H9 (cell line): ENCODE measurements at places on chromosomes 3 and 15. TPM values are rescaled to one million over a fixed set of nuclear protein-coding genes. Genes with fewer than 3 reads are reported as not detected.

DNA sequence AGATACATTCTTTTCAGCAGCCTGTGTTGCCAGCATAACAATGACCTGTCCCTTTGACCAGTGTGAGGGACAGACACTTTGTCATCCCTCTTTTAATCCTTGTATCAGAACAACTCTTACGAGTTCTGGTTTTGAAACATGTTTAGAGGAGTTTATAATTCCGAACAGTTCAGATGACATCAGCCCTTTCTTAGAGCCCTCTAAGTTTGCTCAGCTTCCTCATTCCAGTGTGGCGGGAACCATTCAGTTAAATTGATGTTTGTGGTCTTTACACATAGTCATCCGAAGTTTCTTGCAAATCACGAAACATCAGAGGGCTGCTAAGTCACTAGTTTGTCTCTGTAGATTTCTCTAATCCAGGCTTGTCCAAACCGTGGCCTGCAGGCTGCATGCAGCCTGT is 102.5 kb downstream of the AKAP13 start:
- peaks cover 7% of the 10 kb centered on the region for H3K4me1 ChIP-seq
- no peak overlapping the region for H3K27ac ChIP-seq
- DNase-seq: no peak
- H3K36me3 ChIP-seq: peaks cover 6% of the 10 kb centered on the region; the same call in 1 of the 2 replicates
- no peak overlapping the region for H3K4me3 ChIP-seq

DNA sequence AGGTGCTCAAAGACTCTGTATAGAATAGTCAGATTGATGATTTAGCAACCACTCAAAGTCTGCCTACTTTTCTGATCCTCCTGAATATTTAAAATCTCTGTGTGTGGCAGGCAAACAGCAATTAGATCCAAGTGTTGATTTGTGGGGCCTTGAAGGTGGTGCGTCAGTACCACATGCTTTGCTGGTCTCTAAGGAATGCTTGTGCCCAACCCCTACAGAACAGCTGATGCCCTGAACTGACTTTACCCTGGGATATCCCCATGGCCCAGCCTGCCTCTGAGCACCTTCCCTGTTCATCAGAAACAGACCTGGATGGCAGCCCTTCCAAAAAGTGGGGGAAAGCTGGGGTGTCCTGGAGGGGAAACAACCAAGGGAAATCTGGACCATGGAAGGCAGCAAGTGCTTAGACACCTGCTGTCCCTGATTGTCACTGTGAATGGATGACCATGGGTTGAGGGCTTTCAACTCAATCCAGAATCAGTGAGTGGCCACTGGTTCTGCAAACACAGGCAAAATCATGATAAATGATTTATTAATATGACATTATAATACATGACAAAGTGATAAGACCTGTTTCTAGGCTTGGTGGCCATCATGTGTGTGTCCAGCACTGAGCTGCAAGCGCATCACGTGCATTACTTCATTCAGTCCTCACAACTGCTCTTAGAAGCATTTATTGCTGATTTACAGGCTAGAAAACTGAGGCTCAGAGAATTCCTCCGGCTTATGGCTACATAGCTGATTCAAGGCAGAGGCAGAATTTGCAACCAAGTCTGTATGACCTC is 76.1 kb upstream of the TPM1 start:
- peaks cover 7% of the 10 kb centered on the region for H3K4me1 ChIP-seq
- H3K36me3 ChIP-seq: no peaks in the 10 kb centered on the region
- no peak overlapping the region for H3K4me3 ChIP-seq
- DNase-seq: no peak
- H3K27me3 ChIP-seq: no peaks in the 10 kb centered on the region

GRCh38 chr3:112111785-112112402 is 21.2 kb downstream of the GCSAM start:
- no peak overlapping the region for H3K4me3 ChIP-seq
- no peaks in the 10 kb centered on the region for H3K4me1 ChIP-seq
- H3K27me3 ChIP-seq: no peaks in the 10 kb centered on the region
- peak; percentile 71 for DNase-seq
- peaks cover 14% of the 10 kb centered on the region for H3K36me3 ChIP-seq

DNA sequence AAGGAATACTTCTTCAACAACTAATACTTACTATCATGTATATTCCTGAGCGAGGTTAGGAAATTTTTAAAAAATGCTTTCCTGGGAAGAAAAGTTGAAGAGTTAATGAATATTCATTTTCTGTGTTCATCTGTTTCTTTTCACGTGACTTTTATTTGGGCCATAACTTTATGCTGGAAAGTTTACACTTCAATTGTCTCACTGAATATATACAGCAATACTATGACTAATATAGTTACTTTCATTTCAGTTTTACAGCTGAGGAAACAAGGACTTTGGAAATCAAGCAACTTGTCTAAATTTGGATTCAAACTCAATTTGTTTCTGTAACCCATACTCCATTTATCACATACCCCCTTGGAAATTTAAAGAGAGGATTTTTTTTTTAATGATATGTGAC is 894.2 kb downstream of the ROBO1 start:
- H3K4me3 ChIP-seq: no peak overlapping the region
- peaks cover 4% of the 10 kb centered on the region; the same call in 1 of the 2 replicates for H3K4me1 ChIP-seq
- no peak for DNase-seq
- H3K27ac ChIP-seq: no peak overlapping the region

KCNAB1 gene
- total RNA-seq: 3.7 and 5.2 TPM in 2 replicates

KLF15 gene
- total RNA-seq: 10.8 and 11.4 TPM in 2 replicates

GRCh38 chr3:197750858-197751737 is 1.4 kb downstream of the FYTTD1 start:
- no peaks in the 10 kb centered on the region; the same call in 1 of the 2 replicates for H3K4me1 ChIP-seq
- H3K27ac ChIP-seq: no peak overlapping the region
- H3K4me3 ChIP-seq: peak overlapping the region; percentile 95
- no peak for DNase-seq
- peaks cover 5% of the 10 kb centered on the region; the same call in 1 of the 2 replicates for H3K27me3 ChIP-seq
- H3K36me3 ChIP-seq: no peaks in the 10 kb centered on the region; the same call in 2 of the 3 replicates
